NAMALWA (cell line): ENCODE measurements at places on chromosomes 7 and 10.

GRCh38 chr10:34809796-34810195 is 5.3 kb downstream of the PARD3 start:
- DNase-seq, result no peak

DNA sequence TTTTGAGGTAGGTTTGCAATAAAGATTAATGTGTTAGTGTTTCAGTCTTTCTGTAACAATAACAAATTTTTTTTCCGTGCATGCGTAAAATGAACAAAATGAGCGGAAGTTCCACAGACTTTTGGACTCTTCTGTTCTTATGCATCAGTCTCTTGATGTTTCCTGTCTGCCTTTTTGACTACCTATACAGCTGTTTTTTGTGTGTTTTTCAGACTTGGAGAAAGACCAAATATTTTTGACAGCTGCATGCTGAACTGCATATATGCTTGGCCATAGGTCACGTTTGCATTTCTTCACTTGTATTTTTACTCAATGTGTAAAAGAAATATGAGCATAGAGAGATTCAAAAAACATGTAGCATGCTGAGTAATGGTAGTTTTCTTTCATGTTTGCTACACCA is 119.3 kb downstream of the BBS9 start:
- no peak for DNase-seq

DNA sequence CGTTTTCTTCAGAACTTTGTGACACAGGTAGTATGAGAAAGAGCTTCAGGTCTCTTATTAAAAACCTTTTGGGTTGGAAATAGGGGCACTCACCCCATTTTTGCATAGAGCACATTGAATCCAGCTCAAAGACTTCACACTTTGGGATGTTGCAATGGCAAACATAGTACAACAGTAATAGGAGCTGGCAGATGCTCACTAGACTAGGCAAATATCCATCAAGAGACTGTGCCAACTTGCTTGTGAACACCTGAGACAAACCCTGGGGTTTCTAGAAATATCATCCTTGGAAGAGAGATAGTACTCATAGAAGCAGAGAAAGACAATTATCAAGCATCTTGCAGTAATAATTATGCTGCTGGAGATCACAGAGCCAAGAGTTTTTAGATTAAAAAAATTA is 280.0 kb downstream of the CACNA2D1 start:
- no peak for DNase-seq

- no peak for DNase-seq
These were observed 326.8 kb upstream of the POT1 start for GRCh38 chr7:125256446-125256845.

DNA sequence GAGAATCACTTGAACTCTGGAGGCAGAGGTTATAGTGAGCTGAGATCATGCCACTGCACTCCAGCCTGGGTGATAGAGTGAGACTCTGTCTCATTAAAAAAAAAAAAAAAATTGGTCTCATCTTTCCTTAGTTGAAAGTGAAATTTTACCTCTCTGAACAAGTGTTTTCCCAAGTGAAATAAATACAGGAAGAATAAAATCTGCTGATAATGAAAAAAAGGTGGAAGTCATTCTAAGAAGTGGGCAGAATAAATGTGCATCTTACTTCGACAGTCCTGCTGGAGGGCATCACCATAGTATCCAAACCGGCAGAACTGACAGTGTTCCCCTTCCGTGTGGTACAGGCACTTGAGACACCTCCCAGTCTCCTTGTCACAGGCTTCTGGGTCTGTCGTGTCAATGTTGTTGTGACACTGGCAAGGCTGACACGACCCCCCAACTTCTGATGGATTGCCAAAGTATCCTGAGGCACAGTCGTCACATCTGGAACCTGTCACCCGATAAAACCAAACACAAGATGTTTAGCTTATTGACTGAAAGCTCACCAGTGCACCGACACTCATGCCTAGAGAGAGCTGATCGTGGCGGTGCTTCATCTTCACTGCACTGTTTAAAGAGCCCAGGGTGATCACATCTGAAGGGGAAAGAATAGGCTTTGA is 49.6 kb downstream of the LAMB1 start:
- no peak for DNase-seq

DNA sequence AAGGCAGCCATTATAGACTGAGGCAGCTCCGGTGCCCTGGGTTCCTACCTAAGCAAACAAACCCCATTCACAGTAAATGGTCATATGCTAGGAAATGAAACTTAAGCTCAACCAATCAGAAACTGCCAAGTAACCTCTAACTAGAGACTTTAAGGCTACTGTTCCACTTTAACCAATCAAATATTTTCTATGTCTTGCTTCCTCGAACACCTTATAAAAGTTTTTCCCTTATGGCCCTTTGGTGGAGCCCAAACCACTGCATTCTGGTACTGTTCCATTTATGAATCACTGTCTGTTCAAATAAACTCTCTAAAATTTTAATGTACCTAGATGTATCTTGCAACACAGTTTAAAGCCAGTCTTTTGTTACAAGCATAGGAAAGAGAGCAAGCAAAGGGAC is 361.1 kb downstream of the HGF start:
- peak; percentile 23 for DNase-seq
